ENCODE measurements at places on chromosomes 1 and 21. TPM values are rescaled to one million over a fixed set of nuclear protein-coding genes. Genes with fewer than 3 reads are reported as not detected.

Gene DLGAP3
- not detected for total RNA-seq

Gene PROX1
- total RNA-seq = 114 TPM

Gene ODF2L
- total RNA-seq = 63.6 TPM

Gene ZBTB8A
- total RNA-seq = 12.6 TPM

Gene SELE
- 5.7 TPM for total RNA-seq

Data from dermis blood vessel endothelial cell (primary cell).